ENCODE measurements at places on chromosomes 11 and 22. TPM values are rescaled to one million over a fixed set of nuclear protein-coding genes. Genes with fewer than 3 reads are reported as not detected.

DNA sequence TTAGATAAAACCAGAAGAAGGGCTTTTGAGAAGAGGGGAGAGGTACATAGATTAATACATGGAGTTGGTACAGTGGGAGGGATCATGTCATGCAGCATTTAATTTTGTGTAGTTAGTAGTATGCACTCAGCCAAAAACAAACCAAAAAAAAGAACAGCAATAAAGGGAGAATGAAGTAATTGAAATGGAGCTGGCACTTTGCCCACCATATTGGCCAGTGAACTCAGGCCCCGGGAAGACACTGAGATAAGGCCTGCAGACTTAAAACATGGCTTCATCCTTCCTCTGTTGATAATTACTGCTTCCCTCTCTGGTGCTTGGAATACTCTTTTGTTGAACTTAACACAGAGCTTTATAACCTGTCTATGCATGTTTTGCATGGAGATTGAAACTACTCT is 3.1 kb downstream of the PANX1 start:
- DNase-seq, result no peak

GRCh38 chr11:86355256-86355655 is 19.4 kb upstream of the CCDC81 start:
- DNase-seq, result no peak

GRCh38 chr22:48908547-48908946 is 919.1 kb downstream of the BRD1 start:
- DNase-seq, result no peak

GRCh38 chr22:34760276-34761008 is 305.5 kb upstream of the ISX start:
- no peak for DNase-seq

DNA sequence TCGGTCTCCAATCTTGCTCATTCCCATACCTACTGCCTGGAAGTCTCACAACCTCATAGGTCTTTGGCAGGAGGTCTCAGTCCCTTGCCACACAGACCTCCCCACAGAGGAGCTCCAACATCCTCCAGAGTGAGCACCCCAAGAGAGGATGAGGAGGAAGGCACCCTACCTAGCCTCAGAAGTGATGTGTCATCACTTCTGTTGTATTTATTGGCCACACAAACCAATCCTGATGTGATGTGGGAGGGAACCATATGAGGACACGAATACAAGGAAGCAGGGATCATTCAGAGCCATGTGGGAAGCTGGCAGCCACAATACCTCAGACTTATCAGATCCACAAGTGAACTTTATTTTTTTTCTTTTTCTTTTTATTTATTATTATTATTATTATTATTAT is 9.0 kb upstream of the UPK2 start:
- no peak for DNase-seq

- no peak for DNase-seq
These were observed at the start of gene DGCR6 for GRCh38 chr22:18905540-18906409. Gene DGCR6 (plus strand): TSS chr22:18906320. CDS start chr22:18906375, 55 bp downstream.

- no peak for DNase-seq
These were observed 35.9 kb upstream of the TRIM29 start for GRCh38 chr11:120173807-120174206.

DNA sequence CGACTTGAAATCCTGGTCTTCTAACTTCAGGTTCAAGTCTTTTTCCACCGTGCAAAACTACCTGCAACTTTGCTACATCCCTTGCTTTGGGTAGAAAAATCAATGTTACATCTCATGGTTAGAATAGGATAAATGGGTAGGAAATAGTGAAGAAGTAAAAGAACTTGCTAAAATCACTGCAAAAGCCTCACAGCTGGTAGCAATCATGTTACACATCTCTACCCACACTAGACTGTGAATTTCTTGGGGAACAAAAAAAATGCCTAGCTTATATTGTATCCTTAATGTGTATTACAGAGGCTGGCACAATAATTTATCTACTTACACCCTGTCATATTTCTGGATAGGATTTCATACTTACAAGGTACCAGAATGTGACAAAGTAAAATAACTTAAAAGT is 133.8 kb downstream of the FAM181B start:
- no peak for DNase-seq

The ZNF408 gene
- 18.9 TPM for total RNA-seq

The TMX2 gene
- 64.7 TPM for total RNA-seq

The BAIAP2L2 gene
- 2.0 TPM for total RNA-seq

The KRTAP5-8 gene
- total RNA-seq, result not detected

The GSTT2B gene
- total RNA-seq, result not detected

The C11orf97 gene
- total RNA-seq, result not detected

The FAM83F gene
- 0.30 TPM for total RNA-seq

The RCE1 gene
- 23.0 TPM for total RNA-seq

The MUC5AC gene
- total RNA-seq, result not detected
